ENCODE measurements at places on chromosomes 2 and 18. TPM values are rescaled to one million over a fixed set of nuclear protein-coding genes. Genes with fewer than 3 reads are reported as not detected.

The CHMP1B gene
- total RNA-seq = 39.0 TPM

The HTRA2 gene
- total RNA-seq = 8.6 TPM

The PDIA6 gene
- total RNA-seq = 90.3 TPM

DNA sequence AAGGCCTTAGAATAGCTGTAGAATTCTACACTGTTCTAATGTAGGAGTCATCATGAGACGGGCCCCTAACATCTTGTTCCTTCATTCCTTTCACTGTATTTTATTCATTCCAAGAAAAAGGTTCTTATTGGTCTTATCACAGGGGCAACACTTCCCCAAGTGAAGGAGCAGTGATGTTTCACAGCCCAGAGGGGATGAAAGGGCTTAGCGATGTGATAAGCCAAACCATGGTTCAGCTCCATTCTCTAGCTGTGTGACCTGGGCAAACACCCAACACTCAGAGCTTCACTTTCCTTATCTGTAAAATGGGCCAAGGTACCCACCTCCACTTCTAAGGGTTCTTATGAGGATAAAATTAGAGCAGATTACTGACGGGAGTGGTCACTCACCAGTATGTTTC, 25.4 kb upstream of the HS6ST1 start:
- no peak for DNase-seq

GRCh38 chr2:62410015-62410453, 96.0 kb downstream of the TMEM17 start:
- no peak for DNase-seq

- DNase-seq = no peak
Measured at GRCh38 chr18:42274488-42275137, 319.6 kb downstream of the PIK3C3 start.

DNA sequence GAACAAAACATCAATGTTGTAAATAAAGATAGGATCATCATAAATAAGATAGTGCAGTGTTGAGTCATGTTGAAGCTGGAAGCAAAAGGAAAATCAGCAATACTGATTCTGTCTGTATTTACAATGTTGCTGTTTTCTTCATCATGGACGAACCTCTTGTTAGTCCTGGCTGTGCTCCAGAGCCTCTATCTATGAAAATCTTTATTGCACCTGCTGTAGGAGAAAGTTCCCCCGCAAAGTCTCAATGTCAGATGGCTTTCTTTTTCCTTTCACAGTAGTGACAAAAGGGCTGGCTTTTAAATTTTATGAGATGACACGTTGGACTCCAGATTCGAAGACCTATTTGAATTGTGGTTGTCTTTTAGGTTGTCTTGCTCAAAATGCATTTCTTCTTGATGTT, 98.5 kb upstream of the LRRTM1 start:
- DNase-seq = no peak

- no peak for DNase-seq
Measured at GRCh38 chr2:215693193-215693998, 257.5 kb upstream of the FN1 start.

DNA sequence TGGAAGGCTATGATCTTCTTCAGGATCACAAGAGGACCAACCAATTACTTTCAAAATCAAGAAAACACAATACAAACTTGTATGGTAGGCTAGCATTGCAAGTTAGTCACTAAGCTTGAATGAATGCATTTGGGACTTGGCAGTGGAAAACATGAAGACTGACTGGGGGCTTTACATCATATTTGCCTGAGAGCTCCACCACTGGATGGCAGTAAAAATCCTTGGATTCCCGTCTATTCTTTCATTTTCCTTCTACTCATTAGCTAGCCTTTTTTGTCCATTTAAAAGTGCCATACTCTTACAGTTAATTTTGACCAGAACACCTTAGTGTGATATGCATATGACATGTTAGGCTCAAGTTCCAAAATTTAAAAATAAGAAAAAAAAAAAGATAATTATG, 63.5 kb upstream of the RASGRP3 start:
- DNase-seq = no peak

DNA sequence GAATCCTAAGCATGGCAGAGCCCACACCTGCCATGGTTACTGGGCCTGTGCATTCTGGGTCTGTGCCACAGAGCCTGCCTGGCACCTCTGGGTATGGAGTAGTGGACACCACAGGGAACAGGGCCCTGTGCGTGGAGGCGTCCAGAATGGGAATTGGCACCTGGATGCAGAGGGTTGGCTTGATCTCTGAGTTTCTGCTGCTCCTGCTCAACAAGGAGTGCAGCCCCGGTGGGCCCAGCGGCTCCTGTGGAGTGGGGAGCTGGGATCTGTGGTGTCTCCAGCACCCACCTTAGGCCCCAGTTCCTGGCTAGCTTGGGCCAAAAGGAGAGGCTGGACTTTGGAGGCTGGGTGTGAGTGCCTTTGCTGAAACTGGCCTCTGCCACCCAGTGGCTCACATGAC, 7.9 kb upstream of the ANKRD62 start:
- DNase-seq = no peak

GRCh38 chr2:230439590-230439989, 23.6 kb downstream of the SP100 start:
- DNase-seq = no peak

DNA sequence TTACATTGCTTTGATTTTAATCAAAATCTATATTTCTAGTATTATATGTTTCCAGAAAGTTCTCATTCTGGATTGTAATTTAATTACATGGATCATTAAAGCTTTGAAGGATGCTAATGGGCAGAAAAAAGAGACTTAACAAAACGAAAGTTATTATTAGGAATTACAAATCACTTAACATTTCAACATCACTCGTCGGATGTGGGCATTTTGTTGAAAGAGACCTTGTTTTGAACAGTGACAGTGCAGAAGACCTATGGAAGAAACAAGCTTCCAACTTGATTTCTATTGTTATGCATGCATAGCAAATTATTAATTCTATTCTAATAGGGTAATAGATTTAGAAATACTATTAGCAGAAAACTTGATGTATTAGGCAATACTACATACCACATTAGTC, 31.4 kb upstream of the DARS1 start:
- no peak for DNase-seq

GRCh38 chr18:56748698-56749268, 97.6 kb downstream of the WDR7 start:
- DNase-seq = no peak

- DNase-seq = no peak
Measured at GRCh38 chr18:77755187-77755586, 505.5 kb downstream of the GALR1 start.

DNA sequence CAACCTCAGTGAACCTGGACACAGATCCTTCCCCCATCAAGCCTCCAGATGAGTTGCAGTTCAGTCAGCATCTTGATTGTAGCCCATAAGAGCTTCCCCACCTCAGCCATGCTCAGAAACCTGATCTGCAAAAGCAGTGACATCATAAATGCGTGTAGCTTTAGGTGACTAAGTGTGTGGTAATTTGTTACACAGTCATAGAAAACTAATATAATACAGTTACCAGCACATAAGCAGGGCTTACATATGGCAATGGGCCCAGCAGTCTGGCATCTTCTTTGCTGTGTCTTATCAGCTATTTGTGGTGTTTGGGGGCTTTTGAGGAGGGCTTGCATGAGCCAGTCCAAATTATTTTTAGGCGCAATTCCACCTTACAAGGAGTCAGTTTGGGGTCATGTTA, 807.0 kb downstream of the SLC4A3 start:
- DNase-seq = no peak

- DNase-seq = no peak
Measured at GRCh38 chr2:172905937-172906811, 169.5 kb upstream of the MAP3K20 start.

DNA sequence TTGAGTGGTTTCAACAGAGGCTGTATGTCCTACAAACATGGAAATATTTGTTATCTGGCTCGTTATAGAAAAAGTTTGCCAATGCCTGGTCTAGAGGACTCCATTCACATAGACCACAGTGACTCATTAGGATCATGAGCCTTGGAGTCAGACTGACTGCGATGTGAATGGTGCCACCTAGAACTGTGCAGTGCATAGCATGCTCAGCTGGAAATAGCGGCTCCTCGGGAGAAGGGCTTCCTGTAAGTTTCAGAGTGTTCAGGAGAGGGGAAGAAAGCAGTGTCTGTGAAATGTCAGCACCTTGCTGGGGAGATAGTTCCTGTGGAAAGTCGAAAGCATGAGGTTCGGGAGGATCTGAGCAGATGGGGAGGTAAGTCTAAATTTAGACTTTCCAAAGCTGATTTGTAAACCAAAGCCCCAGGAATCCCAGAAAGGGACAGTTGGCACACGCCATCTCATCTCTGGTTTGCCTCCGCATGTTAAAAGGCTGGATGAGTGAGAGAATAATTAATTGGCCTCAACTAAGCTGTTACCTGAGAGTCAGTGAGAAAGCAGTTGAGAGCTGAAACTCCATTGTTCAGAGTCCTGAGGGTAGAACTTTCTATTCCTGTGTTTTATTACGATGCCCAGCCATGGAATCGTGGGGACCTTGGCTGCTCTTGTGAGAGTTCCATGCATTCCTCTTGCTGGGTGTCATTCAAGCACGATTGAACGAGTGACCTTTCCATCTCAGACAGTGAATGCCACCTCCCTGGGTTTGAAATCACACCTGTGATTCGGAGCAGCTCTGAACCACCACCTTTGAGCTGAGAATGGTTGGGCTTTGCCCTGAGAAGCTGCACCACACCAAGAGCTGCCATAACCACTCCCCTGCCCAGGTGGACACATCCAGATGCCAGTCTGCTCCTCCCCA, 99.5 kb downstream of the MAPK4 start:
- no peak for DNase-seq
